Stimulated activated CD8-positive, alpha-beta memory T cell treated with anti-CD3 and anti-CD28 coated beads, Interleukin-7, amount 100 ng/mL, for 1 hour (primary cell): ENCODE measurements at places on chromosomes 4 and X.

- DNase-seq = no peak
These were observed 134.4 kb downstream of the AFF1 start for GRCh38 chr4:87069037-87069742.

- DNase-seq = no peak
These were observed 69.3 kb upstream of the PCDH19 start for GRCh38 chrX:100479329-100479728.

DNA sequence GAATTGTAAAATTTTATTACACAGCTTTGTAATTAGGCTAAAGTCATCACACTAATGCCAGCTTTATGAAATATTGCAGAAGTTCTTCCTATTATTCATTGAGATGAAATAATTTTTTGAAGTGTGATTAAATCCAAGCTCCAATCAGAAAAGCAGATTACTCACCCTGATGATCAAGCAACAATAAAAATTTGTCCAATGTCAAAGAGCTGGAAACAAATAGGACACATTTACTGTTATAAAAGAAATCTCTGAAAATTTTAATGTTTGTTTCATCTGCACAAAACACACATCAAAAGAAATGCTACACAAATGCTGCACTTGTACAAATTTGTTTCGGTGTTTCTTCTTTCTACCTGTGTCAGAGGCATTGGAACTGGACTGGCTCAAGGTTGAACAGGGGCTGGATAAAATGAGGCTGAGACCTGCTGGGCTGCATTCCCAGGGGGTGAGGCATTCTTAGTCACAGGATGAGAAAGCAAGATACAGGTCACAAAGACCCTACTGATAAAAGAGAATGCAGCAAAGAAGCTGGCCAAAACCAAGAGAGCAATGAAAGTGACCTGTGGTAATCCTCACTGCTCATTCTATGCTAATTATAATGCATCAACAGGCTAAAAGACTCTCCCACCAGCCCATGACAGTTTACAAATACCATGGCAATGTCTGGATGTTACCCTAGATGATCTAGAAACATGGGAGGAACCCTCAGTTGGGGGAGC, 78.3 kb downstream of the GASK1B start:
- no peak for DNase-seq

- no peak for DNase-seq
These were observed 108.1 kb upstream of the TRPC5 start for GRCh38 chrX:112190646-112191045.

- no peak for DNase-seq
These were observed 233.2 kb downstream of the ARHGAP10 start for GRCh38 chr4:147965056-147965455.

- DNase-seq = no peak
These were observed 16.4 kb downstream of the SORCS2 start for GRCh38 chr4:7208509-7209451.

- DNase-seq = no peak
These were observed 22.0 kb upstream of the SPINK2 start for GRCh38 chr4:56843421-56843899.

DNA sequence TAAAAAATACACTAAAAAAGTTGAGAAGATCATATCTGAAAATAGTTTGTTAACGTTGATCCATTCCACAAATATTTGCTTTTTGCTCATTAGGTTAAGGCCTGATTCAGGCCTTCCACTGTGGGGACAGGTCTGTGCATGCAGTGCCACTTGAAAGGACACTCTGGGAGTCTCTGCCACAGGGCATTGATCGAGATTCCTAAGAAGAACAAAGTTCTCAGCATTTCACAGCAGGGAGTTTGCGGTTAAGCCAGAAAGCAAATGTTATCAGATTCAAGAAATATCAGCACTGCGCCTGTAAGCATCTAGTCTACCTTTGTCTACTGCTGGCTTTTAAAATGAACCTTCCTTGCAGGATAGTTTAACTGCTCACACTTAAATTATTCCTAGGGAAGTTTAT, 62.2 kb upstream of the TNIP3 start:
- no peak for DNase-seq

DNA sequence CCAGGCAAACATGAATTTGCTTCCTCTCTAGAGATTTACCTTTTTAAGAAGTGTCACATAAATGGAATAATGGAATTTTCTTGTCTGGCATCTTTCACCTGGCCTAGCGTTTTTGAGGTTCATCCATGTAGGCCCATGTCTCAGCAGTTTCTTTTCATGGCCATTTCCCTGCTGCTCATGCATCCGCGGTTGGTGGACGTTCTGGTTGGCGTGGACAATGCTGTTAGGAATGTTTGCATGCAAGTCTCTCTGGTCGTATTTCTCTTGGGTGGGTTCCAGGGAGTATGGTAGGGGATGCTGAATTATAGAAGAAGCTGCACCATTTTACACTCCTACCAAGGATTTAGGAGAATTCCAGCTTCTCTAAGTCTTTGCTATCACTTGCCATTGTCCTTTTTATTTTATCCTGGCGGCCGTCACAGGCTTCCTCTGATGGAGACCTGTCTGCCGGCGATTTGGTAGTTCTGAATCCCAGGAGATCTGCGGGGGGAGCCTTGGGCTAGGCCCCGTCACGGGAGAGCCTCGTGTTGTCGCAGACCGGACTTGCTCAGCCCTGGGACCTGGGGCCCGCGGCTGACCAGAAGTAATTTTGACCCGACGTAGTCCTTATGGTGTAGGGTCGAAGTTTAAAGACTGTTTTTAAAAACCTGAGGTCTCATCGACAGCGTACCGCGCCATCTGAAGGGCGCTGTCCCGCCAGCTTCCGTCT, 56.9 kb upstream of the TADA2B start:
- peak; percentile 4 for DNase-seq

- DNase-seq = no peak
These were observed 41.7 kb downstream of the TMEM164 start for GRCh38 chrX:110044346-110045249.

- no peak for DNase-seq
These were observed 158.0 kb upstream of the MED14 start for GRCh38 chrX:40893251-40893910.

DNA sequence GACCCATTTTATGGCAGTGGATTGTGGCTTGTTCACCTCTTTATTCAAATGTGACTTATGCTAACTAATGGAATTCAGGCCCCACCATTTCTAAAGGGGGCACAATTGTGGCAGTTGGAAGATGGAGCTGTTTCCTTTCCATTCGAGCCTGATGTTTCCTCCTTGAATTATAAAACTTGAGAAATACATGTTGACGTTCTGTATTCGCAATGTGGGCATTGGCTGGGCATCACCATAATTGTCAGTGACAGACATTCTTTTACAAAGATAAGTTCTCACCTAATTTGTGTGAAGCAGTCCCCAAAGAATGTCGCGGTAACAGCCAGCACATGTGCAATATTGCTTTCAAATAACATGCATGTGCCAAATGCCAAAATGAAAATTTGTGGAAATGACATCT, 1070.2 kb upstream of the TENM3 start:
- no peak for DNase-seq

- DNase-seq = no peak
These were observed 18.5 kb downstream of the AMELX start for GRCh38 chrX:11311706-11312105.

DNA sequence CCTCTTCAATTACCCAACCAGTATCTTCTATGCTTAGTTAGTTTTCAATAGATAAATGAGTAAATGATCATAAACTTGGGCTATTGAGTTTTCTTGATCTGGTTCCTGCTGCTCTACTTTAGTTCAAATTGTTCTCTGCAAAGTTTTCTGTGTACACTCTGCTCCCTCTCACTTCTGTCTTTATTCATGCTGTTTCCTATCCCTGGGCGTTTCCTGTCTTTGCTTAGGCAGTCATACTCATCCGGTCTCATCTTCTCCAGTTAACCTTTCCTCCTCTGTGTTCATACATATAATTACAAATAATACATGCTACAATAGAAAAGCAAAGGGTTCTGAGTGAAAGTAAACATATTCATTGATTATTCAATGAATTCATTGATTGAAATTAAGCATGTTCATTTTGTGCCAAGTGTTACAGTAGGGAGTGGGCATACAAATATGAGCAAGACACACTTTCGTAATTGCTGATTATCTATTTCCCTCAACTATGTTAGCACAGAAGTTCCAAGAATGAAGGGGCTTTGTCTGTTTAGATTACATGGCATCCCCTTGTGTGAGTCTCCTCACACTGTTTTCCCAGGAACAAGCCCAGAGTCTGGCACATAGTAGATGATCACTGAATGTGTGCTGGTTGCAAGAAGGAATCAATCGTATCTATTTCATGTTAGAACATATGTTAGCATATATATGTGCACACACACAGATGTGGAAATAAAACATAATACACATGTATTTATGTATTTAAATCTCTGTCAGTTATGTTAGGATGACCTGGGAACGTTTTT, 1.1 kb downstream of the RAB39B start:
- DNase-seq = no peak
